Stimulated activated CD4-positive, alpha-beta T cell treated with anti-CD3 and anti-CD28 coated beads, Interleukin-4, amount 100 ng/mL, for 24 hours (primary cell): ENCODE measurements at places on chromosomes 16 and 17.
A peak's percentile ranks its signal among the peaks of the same experiment; 100 is the strongest.

DNA sequence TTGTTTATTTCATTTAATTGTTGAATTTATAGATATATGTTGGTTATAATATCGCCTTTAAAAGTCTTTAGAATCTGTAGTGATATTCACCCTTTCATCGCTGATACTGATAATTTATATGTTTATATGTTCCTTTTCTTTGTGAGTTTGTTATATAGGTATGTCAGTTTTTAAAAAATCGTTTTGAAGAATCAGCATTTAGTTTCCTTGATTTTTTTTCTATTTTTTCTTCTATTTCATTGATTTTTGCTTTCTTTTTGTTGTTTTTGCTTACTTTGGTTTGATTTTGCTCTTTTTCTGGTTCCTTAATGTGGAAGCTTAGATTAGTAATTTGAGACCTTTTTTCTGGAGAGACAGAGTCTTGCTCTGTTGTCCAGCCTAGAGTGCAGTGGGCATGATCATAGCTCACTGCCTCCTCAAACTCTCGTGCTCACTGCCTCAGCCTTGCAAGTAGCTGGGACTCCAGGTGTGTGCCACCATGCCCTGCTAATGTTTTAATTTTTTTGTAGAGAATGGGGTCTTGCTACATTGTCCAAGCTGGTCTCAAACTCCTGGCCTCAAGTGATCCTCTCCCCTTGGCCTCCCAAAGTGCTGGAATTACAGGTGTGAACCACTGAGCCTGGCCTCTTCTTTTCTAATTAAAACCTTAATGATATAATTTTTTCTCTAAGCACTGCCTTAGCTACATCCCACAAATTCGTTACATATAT is 7.5 kb downstream of the IST1 start:
- DNase-seq: no peak

- DNase-seq: no peak
These were observed 132.6 kb upstream of the CACNG5 start for GRCh38 chr17:66702106-66702936.

- no peak for DNase-seq
These were observed 120.7 kb upstream of the GSE1 start for GRCh38 chr16:85492295-85492864.

DNA sequence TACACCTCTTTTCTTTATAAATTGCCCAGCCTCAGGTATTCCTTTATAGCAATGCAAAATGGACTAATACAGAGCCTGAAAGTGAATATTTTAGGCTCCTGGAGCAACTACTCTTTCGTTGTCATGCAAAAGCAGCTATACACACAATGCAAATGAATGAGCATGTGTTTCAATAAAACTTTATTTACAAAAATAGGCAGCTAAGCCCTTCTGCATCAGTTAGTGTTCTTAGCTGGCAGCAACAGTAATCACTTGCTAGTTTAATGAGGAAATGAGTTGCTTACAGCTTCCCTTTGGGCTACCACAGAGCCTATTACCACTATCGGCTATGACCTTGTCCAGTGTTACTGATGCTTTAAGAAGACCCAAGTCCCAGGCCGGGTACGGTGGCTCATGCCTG is 402.9 kb downstream of the XYLT1 start:
- no peak for DNase-seq

- DNase-seq: no peak
These were observed 53.8 kb downstream of the PRMT7 start for GRCh38 chr16:68364561-68364998.

DNA sequence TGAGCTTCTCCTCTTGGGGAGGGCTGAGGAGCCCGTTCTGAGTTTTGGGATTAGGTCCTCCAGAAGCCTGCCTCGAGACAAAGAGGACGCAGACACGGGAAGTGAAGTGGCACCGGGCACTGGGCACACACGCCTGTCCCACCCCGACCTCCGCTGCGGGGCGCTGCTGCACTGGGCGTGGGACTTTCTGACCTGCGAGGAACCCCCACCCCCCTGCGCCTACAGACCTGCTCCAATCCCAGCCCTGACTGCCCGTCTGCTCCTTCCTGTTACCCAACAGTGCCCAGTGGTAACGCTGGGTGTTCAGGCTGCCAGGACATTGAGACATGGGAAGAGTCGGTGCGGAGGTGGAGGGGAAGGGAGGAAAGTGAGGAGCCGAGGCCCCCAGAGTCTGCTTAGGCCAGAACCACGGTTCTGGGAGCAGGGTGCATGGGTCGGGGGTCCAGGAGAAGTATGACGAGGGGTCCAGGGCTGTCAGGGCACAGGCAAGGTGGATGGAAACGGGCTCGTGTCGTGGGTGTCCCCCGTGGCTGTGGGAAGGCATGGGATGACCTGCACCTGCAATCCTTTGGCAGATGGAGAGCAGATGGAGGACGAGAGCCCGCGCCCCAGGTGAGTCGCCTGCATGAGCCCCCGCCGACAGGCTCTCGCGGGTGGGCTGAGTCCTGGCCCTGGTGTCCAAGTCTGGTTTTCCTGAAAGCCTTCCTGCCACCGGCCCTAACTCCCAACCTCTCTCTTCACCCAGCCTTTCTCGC is 112.0 kb upstream of the CREBBP start:
- no peak for DNase-seq

- DNase-seq: no peak
These were observed 13.3 kb downstream of the MPRIP start for GRCh38 chr17:17055286-17056155.

- DNase-seq: no peak
These were observed 45.7 kb upstream of the LYRM9 start for GRCh38 chr17:27938864-27939263.

- peak; percentile 74 for DNase-seq
These were observed 28.3 kb downstream of the TTC19 start for GRCh38 chr17:16027708-16028584.

DNA sequence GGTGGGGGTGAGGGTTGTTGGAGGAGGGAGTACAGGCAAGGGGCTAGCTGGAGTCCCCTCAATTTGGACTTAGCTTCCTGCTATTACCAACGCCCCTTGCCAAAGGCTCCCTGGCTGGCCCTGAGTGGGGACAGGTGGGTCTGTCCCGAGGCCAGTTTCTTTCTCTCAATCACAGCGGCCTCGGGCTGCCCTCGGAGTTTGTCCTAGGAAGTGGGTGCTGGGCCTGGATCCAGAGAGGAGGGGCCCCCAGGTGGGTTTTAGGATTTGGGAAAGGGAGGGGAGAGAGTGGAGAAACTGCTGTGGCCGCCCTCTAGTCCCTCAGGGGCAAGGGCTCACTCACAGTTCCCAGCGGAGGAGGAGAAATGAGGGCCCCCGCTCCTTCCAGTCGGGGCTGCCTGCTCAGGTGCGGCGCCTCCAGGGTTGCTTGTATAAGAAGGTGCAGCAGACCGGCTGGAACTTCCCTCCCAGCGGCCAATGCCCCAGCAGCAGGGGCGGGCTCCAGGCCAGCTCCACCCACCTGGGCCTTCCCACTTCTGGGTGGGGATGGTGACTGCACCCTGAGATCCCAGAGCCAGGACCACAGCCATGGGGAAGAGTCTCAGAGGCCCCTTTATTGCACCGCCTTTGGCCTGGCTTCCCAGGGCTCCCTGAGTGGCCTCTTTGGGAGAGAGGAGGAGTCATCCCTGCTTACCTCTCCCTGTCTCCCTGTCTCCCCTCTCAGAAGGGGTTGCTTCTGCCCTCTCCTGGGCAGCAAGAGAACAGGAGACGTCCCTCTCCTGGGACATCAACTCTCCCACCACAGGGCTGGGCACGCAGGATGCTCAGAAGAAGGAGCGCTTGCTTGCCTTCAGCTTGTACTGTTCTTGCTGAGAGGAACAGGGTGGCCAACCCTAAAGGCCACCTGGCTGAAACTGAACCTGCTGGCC is 112.0 kb upstream of the SMURF2 start:
- no peak for DNase-seq

GRCh38 chr16:82639666-82640336 is 13.0 kb downstream of the CDH13 start:
- DNase-seq: peak; percentile 50

DNA sequence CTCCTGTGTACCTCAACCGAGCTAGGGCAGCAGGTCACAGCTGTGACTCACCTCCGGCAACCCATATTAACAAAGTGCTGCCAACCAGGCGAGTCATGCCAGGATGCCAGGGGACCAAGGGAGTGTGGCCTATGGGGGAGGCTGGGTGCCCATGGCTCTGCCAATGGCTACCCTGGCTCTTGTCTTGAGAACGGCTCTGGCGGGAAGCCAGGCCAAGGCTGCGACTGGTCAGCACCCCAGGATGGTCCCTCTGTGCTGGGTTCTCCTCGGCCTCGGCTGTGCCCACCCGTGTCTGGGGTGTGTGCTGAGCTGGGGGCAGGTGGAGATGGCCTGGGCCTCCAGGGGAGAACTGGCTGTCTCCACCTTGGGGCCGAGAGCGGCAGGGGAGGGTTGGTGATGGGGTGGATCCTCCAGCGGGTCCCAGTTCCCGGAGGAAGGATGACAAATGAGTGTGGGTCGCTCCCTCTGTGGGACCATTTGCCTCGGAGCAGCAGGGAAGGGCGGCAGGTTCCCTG is 75.8 kb downstream of the MRC2 start:
- peak; percentile 10 for DNase-seq

DNA sequence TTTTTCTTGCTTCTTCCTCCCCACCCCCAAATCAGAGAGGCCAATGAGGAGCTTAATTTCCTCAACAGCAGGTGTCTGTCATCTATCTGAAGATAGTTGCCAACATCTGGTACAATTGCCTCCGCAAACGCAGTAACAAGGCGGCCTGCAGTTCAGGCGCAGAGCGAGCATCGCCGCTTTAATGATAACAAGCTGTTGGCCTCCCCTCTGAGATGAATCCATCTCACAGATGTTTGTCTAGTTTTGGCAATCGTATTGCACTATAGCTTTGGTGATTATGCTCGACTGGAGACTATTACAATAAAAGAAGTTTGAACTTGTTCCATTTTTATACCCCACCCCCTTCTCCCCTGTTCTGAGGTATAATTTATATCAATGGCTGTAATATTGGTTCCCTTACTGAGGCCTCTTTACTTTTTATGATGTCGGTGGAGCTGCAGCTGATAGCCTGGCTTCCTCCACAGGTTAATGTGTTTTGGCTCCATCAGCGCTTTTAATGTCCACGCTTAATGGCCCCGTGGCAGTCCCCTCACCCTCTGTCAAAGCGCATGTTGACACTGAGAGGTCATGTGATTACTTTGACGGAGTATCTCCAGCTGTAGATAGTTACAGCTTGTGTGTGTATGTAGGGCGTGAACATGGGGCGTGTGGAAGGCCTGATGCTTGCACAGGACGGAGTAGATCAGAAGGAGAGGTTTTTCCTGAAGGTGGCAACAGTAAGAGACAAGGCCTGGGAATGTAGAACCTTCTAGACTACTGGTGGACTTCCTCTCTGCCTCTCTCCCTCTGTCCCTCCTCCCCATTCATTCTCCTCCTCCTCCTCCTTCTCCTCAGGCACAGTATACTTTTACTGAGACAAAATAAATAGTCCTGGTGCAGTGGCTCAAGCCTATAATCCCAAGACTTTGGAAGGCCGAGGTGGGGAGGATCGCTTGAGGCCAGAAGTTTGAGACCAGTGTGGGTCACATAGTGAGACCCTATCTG is 164.7 kb downstream of the MSI2 start:
- no peak for DNase-seq

DNA sequence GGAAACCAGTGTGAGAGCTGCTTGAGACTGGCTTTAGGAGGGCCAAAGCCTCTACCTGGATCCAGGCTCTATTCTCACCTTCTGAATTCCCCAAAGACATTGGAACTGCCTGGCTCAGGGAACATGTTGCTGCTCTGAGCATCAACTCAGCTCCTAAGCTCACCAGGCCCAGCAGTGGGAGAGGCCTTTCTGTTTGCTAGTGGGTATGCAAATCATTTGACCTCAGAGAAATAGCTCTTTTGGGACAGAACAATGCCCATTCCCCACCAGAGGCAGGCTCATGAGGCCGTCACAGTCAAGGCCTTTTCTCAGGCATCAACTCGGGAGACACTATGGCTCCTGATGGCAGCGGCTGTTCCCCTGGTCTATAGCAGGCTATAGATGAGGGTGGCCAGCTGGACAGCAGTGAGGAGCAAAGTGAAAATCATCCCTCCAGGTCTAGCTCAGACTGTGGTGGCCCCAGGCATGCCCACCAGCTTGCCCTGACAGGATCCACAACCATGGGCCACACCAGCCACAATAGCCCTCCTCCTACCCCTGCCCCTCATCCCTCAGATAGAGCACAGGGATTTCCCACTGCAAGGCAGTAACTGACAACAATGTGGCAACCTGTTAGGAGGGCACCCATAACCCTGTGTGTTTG is 30.4 kb upstream of the GFOD2 start:
- DNase-seq: no peak

DNA sequence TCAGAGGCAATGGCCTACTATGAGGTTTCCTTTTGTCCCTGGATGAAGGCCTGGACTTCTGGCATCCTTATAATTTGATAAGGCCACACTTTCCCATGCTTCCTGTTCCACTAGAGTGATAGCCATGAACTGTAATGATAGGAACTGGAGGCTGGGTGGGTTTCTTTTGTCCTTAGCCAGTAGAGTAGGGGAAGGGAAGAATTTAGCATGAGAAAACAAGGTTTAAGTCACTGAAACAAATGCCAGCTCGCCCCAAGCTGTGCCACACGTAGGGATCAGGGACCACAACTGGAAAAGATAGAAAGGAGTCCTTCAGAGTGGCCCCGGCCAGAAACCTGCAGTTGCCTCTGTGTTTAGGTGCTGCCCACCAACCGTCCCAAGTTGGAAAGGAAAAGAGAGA is 80.9 kb upstream of the C17orf78 start:
- no peak for DNase-seq
